ENCODE measurements at places on chromosomes 1 and 21.

DNA sequence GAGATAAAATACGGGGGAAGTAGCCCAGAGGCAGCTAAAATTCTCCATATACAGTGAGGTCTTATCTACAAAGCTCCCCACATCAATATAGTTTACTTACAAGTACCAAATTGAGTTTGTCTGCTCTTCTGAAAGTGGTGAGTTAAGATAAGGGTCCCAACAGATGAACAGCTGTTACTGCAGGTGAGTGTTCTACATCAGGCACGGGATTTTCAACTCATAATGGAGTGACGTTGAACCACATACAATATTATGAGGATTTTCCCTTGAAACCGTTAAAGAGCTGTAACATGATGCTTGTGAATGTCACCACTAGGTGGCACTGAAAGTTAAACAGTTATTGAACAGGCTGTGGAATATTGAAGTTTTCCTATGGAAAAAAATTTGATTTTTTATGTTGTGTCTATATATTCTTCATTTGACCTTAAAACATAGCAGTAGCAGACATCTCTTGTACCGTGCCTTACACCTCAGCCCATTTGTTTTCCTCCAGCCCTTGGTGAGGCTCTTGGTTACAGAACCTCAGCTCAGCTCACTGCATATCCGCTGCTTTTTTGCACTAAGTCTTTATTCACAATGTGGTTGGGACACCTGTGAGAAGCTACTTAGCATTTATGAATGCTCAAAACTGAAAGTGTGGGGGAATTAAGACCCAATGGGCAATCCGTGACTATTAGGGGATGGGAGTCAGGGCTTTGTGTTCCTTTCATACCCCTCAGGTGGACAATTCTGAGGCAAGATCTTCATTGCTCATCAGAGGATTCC is 23.2 kb downstream of the CD1D start:
- DNase-seq: no peak

- DNase-seq: no peak
These were observed 770 bp downstream of the NTNG1 start for GRCh38 chr1:107141491-107142126.

DNA sequence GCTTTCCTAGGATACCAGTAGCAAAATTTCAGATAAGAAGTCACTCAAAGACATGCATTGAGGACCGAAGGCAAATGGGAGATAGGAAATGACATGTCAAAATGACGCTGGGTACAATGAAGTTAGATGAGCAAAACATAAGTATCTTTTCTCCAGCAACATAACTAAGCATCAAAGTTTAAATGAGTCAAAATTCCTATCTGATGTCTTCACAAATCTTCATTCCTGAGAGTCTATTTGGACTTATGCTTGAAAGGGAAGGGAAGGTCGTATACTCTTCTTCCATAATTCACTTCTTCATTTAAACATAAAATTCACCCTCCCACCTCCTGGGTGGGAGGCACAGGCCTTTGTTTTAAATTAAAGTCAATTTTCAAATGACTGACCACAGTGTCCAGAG is 4.1 kb upstream of the TMEM81 start:
- no peak for DNase-seq

GRCh38 chr1:43563876-43564539 is 33.3 kb downstream of the PTPRF start:
- no peak for DNase-seq

DNA sequence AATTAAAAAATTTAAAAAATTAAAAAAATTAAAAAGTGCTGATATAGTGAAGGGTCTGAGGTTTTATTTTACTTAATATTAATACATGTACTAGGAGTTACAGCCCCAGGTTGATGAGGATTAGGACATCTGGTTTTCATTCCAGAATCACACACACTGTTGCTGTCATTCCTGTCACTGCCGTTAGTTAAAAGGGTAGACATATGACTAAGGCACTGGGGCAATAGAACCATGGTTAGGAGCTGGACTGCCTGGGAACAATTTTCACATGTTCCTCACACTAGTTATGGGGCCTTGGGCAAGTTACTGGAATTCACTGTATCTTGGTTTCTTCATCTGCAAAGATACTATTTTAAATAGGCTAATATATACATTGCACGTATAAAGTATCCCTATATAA is 191.8 kb upstream of the DPYD start:
- no peak for DNase-seq

DNA sequence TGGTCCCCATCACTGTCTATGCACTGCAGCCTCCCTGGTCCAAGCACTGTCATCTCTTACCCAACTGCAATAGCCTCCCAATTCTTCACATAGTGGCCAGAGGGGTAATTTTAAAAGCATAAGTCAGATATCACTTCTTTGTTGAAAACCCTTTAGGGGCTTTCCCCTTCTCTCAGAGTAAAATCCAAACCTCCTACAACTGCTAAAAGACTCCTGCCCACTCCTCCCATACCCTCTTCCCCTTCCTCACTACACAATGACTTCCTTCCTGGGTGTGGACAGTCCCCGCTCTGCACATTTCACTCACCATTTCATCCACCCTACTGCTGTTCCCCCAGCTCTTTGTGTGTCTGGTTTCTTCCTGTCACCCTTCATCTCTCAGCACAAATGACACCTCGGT is 8.3 kb downstream of the MCOLN2 start:
- no peak for DNase-seq

DNA sequence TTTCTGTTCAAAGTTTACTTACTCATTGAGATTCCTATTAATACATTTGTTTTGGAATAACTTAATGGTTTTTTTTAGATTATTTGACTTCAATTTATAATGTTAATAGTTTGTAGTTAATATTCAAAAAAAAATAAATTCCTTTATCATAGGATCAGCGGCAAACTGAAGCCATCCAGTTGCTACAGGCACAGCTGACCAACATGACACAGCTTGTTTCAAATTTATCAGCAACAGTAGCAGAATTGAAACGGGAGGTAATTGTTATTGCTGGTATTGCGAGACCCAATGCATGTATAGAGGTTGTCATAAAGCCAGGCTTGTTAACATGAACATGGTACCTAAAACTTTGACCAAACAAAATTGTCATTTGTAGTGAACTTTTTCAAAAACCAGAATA is 59.0 kb upstream of the FASLG start:
- DNase-seq: no peak

GRCh38 chr1:21289127-21289526 is 1.1 kb downstream of the ECE1 start:
- no peak for DNase-seq

GRCh38 chr1:234684856-234685255 is 74.9 kb upstream of the IRF2BP2 start:
- DNase-seq: no peak

DNA sequence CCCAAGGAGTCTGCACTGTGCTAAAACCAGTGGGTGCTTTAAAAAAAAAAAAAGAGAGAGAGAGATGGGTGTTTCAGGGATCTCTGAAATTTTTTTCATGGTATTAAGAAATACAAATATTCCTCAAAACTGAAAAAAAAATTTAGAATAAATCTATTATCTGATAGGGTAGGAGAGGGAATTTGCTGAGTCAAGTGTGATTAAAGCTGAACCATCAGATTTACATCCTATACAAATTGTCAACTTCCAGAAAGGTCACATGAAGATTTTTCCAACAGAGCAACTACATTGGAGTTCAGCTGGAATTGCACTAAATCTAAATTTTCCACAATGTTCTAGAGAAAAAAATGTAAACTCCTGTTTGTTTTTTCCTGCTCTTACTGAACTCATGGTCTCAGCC is 79.3 kb upstream of the DSCAM start:
- no peak for DNase-seq

DNA sequence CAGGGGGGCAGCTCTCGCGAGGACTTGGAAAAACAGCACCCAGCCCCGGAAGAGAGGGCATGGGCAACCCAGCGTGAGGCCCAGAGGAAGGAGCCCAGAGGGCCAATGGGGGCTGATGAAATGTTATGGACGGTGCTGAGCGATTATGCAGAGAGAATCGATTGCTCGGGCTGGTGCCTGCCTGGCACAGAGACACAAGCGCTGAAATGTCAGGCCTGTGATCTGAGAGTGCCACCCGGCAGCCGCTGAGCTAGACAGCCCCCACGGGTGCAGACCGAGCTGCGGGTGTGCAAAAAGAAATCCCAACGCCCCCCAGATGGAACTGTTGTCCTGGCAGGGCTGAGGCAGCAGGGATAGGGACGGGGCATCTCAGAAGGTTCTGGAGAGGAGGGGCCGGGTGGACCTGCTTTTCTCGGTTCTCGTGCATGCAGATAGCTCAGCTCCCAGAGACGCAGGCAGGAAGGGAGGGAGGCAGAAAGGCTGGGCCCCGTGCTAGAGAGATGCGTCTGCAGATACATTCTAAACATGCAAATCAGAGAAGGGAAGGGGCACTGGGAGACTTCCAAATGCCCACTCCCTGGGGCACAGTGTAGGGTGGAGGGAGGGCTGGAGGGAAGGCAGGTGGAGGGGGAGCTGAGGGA is 41.5 kb downstream of the TAS1R2 start:
- DNase-seq: no peak

GRCh38 chr1:23448846-23449245 is 24.3 kb upstream of the TCEA3 start:
- no peak for DNase-seq

- DNase-seq: no peak
These were observed 12.4 kb downstream of the LMNA start for GRCh38 chr1:156126630-156127534.

DNA sequence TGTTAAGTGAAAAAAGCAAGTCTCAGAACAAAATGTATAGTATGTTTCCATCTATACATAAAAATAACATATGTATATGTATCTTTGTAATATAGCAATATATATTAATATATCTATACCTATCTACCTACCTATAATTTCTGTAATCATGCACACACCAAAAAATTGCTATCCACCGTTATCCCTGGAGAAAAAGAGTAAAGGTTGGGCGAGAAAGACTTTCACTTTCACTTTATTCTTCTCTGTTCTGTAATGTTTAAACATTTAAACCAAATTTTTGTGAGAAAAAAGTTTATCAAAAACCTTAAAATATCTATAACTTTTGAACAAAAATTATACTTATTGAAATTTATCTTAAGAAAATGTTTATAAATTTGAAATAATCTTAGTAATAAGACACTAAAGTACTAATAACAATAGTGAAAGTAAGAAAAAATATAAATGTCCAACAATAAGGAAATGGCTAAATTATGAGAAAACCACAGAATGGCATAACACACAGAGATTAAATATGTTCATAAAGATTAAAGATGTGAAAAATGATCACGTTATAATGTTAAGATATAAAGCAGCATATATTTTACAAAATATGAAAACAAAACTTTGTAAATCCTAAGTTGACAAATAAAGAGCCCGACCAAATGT is 74.0 kb upstream of the LRRC53 start:
- DNase-seq: no peak

- DNase-seq: no peak
These were observed 3.7 kb upstream of the DIPK1A start for GRCh38 chr1:92964998-92965397.

DNA sequence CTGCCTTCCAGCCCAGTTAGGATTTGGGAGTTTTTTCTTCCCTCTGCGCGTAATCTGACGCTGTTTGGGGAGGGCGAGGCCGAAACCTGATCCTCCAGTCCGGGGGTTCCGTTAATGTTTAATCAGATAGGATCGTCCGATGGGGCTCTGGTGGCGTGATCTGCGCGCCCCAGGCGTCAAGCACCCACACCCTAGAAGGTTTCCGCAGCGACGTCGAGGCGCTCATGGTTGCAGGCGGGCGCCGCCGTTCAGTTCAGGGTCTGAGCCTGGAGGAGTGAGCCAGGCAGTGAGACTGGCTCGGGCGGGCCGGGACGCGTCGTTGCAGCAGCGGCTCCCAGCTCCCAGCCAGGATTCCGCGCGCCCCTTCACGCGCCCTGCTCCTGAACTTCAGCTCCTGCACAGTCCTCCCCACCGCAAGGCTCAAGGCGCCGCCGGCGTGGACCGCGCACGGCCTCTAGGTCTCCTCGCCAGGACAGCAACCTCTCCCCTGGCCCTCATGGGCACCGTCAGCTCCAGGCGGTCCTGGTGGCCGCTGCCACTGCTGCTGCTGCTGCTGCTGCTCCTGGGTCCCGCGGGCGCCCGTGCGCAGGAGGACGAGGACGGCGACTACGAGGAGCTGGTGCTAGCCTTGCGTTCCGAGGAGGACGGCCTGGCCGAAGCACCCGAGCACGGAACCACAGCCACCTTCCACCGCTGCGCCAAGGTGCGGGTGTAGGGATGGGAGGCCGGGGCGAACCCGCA is at the start of gene PCSK9:
Gene PCSK9 (plus strand): TSS at position 207 of the 741 bp plus-strand sequence. CDS start 290 bp downstream, at position 497.
- no peak for DNase-seq

- no peak for DNase-seq
These were observed 2.9 kb downstream of the RCC2 start for GRCh38 chr1:17436380-17437174.

- DNase-seq: no peak
These were observed 49.6 kb upstream of the TMEM51 start for GRCh38 chr1:15103906-15104305.

DNA sequence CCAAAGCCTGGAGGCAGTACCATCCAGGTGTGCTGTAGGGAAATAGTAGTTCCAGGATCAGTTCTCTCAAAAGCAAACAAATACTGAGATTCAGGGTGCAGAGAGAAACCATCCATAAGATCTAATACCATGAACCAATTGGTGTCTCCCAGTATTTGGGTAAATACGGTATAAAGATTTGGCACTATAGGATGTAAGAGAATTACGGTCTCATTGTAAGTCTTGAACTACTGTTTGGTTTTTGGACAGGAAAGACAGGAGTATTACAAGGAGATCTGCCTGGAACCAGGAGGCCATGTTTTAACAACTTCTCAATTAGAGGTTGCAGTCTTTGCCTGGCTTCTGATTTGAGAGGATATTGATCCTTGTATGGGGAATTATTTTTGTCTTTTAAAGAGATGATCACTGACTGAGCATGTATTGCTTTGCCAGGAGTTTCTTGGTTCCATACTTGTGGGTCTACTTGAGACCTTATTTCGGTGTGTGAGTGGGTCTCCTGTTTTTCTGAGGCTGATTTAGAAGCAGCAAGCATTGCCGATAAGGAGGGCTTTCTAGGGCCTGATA is 10.2 kb downstream of the AADACL4 start:
- no peak for DNase-seq

DNA sequence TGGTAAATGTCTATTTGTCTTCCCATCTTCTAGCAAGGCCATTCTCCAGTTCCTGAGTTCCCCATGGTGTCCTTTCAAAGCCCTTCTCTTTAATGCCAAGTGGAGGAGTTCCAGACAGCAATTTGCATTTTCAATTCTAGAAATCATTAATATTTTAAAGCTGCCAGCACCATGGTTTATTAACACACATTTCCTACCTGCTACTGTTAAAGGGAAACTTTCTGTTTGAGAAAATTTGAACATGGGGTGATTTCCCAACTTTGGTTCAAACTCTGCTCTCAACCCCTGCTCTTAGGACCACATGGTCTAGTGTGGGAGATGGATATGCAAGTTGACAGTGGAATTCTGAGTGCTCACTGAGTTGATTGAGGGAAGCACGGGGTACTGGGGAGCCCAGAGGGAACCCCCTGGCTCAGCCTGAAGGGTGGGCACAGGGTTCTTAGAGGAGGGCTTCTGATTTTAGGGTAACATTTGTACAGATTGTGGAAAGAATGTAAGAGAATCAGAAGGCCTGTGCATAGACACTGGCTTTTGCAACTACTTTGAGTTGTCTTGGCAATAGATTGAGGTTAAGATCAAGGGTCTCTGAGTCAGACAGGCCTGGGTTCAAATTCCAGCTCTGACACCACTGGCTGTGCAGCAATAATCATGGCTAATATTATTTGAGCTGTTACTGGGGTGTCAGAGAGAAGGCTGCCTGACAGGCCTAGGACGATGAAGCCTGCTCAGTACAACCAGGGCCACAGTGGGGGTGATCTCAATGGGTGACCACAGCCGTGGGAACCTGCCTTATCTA is 97.8 kb downstream of the BEND5 start:
- DNase-seq: no peak

- DNase-seq: no peak
These were observed 13.1 kb downstream of the KRTAP13-1 start for GRCh38 chr21:30408782-30409494.

All from cortex of kidney (tissue), 1 donor.